Suprapubic skin (tissue), 4 donors: ENCODE measurements at places on chromosomes 1 and 21. TPM values are rescaled to one million over a fixed set of nuclear protein-coding genes. Genes with fewer than 3 reads are reported as not detected.

DNA sequence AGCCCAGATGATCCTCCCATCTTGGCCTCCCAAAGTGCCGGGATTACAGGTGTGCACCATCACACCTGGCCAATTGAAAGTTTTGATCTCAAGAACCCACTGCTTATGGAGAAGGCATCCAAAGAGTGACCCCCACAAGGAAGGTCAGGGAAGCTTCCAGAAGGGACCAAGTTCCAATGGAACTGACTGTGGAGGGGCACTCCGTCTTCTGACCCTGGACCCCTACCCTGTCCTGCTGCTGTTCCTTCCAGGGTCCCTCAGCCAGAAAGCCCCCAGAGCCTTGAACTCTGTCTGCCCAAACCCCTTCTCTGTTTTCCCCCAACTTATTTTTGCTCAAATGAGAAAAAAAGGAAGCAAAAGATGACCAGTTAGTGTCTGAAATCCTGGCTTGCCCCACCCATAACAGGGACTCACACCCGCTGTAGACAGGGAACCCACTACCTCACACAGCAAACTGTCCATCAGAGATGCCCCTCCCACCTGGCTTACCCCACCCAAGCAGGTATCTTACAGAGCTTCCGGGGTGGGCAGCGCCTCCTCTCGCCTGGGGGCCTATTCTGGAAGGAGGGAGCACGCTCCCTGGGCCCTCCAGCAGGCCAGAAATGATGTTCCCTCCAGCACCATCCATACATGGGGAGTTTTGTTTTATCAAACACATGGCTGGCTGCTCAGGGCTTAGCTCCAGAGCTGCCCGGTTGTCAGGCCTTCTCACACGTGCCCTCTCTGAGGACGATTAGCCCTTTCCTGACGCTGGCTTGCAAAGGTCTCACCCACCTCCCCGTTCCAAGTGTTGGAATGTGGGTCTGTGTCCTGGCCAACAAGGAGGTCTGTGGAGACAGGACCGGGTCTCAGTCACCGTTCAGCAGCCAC lies 3.1 kb upstream of the WNT3A start:
- DNase-seq: no peak

DNA sequence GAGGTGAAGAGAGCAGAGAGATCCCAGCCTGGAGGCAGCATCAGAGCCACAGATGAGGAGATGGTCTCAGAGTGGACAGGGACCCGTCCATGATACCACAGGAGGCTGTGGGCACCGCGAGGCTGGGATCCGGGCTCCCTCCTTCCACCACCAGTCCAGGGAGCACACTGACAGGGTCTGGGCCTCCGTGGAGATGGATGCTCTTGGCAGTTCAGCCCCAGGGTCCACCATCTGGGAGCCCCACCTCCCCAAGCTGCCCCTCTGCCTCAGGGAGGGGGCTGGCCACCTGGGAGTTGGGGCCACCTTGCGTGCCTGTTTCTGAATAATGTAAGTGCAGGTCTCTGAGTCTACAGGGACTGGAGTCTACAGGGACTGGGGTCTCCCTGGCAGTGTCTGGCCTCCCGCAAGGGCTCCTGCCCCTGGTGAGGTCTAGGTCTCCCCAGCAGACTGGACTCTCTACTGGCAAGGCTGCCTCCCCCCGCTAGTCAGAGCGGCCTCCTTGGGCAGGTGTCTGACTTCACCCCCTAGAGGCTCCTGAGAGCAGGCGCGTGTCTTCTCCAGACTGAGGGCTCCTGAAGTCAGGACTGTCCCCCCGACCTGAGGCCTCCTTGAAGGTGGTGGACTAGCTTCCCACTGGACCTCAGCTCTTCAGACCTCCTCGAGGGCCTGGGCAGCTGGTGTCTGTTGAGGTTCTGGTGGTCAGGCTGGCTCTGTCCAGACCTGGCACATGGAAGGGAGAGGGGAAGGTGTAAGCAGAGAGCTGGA lies 218.5 kb downstream of the PTPRU start:
- DNase-seq: no peak

DNA sequence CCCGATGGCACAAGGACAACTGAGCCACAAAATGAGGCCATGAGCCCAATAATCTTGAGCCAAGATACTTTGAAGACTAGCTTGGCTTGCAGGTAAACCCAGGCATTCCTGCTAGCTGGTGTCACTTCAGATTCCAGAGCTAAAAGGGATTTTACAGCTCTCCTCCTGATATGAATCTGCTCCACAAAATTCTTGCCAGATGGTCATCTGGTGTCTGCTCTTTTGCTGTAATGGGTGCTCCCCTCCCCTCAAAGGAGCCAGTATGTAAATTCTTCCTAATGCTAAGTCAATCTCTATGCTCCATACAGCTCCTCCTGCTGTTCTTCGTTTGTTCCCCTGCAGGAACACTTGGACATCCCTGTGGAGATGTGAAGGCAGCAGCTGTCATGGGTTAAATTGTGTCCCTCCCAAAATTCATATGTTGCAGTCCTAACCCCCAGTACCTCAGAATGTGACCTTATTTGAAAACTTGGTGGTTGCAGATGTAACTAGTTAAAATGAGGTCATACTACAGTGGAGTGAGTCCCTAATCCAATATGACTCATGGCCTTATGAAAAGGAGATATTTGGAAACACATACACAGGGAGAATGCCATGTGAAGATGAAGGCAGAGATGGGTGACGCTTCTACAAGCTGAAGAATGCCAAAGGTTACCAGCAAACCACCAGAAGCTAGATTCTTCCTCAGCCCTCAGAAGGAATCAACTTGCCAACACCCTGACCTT lies 180.6 kb upstream of the PALMD start:
- no peak for DNase-seq

- no peak for DNase-seq
Measured at GRCh38 chr1:223315665-223316064, 48.3 kb downstream of the SUSD4 start.

DNA sequence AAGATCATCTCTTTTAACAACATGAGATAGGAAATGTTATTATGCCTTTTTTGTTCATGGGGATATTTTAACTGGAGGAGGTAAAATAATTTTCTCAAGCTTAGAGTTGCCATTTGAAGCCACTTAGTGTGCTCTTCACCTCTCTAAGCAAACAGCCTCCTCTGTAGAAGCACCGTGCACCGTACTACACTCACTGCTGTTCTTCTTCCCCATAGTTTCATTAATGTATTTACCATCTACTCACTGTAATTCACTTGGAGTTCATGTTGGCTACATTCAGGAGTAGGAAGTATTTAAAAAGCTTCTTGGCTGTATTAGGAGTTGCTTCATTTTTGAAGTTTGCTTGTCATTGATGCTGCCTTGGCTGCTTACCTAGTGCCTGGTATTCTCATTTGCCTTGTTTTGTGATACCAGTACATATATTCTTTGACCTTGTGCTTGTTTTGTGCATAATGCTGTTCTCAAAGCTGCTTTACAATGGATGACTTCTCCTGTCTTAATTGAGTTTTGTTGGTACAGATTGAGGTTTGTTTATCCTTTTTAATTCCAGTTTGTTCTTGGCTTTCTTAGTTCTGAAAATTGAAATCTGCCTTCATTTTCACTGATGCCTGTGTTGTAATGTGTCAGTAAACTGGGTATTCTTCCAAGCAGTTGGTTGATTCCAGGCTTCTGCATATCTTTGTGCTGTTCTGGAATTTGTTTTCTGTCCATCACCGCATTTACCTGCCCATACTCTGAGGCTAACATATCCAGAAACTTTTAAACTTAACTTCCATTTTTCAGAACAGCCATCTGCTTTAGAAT lies 240.4 kb downstream of the HMCN1 start:
- DNase-seq: no peak

DNA sequence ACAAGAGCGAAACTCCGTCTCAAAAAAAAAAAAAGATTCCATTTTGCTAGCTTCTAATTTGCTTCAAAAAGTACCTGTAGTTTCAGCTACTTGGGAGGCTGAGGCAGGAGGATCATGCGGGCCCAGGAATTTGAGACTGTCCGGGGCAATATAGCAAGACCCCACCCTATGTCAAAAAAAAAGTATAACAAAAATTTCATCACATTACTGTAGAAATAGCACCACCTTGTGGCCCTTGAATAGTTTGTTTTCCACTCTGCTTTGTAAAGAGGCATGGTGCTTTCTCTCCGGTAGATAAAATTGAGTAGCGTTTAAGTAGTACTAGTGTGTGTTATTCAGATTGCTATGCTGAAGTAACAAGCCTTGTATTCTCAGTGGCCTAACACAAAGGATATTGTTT lies 18.2 kb upstream of the MSTO1 start:
- no peak for DNase-seq

DNA sequence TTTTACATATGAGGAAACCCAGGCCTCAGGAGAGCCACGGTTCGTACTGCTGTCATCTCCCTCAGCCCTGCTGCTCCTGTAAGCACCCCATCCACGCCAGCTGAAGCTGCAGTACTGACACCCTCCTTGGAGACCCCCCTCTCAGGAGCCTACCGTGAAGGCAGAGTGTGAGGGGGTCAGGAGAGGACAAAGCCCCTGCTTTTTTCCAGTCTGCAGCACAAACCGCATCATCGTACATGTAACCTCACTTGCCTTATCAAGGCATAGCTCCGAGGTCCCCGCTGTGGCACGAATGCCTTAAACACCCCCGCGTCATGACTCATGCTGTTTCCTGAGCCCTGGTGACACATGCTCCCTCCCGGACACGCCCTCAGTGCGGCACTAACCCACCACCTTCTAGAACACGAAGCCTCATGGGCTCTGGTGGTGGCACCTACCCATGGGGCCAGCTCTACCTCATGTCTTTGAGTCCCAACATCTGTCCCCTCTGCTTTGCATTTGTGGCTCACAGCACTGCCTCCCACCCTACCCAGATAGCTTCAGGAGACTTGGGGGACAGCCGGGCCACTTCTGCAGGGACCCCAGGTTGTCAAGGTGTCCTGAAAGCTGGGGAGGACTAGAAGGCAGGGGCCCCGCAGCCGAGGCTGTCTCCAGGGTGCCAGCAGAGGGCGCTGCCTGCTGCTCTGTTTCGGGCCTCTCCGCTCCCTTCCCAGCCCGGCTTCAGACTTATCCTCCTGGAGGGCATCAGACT lies 4.9 kb downstream of the SH3BGRL3 start:
- peak; percentile 94 for DNase-seq

DNA sequence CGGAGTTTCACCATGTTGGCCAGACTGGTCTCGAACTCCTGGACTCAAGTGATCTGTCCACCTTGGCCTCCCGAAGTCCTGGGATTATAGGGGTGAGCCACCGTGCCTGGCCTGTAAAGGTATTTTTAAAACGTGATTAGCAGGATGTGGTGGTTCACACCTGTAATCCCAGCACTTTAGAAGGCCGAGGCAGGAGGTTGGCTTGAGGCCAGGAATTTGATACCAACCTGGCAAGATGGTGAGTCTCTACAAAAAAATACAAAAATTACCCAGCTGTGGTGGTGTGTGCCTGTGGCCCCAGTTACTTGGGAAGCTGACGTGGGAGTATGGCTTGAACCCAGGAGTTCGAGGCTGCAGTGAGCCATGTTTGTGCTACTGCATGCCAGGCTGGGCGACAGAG lies 43.3 kb upstream of the SOD1 start:
- DNase-seq: no peak

- DNase-seq: no peak
Measured at GRCh38 chr1:244651956-244652622, 837 bp upstream of the DESI2 start.

OR2T2 gene
- not detected for total RNA-seq

ZBTB17 gene
- total RNA-seq: 33.8 TPM

OLFML3 gene
- total RNA-seq: 21.0 TPM

HIVEP3 gene
- total RNA-seq: 23.9 TPM
